DMS153 (cell line): ENCODE measurements at places on chromosomes 4 and X.

DNA sequence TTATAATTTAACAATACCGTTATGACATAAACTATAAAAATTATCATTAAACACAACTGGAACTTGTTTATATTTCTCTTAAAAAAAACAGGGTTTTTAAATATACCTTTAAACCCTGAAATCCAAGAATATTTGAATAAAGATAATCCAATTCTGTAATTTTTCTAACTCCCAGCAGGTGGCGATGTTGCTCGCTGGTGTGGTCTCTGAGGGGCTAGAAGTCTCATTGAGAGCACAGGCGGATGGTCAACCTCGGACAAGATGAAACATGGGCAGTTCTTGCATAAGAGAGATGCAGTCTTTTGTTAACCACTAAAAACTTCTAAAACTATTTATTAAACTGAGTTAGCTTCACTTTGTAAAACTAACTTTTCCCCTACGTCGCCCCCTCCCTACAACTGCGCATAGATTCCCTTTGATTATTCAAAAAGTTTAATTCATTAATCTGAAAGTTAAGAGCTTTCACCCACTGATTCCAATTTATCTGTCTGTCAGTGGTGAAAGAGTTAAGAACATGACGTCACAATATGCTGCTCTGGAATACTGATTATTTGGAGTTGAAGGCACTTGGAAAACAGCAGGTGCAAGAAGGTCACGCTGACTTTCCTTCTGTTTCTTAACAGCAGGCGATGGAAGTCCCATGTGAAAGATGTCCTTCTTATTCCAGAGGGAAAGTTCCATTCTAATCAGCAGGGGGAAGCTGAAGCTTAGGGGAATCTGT lies 29.5 kb downstream of the DMP1 start:
- DNase-seq = no peak

- DNase-seq = no peak
Measured at GRCh38 chr4:54727346-54727745, 69.6 kb downstream of the KIT start.

DNA sequence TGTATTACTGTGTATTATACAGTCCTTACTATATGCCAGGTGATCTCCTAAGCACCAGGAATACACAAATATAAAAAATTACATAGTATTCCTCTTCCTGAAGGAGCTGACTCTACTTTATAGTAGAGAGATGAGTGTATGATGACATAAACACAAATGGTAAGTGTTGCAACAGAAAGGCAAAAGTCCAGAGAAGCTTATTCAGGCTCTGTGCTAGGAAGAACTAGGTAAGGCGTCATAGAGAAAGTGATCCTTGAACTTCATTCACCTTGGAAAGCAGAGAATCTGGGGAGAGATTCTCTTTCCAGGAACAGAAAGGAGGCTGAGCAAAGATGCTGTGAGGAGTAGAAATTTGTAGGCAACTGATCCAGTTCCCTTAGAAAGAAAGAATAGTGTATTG lies 115.0 kb upstream of the KCNIP4 start:
- DNase-seq = no peak

- DNase-seq = no peak
Measured at GRCh38 chrX:48498374-48498809, 10.4 kb upstream of the PORCN start.

GRCh38 chrX:45056428-45057145 lies 144.1 kb downstream of the DIPK2B start:
- DNase-seq = no peak

DNA sequence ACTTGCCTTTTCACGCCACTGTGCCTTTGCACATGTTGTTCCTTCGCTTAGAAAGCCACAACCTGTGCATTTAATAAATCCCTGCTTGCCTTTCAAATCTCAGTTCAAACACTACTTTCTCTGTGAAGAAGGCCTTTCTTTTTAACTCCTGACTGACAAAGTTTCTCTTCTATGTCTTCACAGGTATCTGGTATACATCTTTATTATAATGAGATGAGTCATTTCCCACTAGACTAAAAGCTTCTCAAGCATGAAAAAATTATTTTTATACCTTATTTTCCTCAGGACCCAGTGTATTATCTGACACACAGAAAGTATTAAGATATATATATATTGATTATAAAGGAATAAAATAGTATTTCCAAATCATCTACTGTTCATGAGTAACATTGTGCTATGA lies 189.9 kb downstream of the TBCK start:
- DNase-seq = no peak

DNA sequence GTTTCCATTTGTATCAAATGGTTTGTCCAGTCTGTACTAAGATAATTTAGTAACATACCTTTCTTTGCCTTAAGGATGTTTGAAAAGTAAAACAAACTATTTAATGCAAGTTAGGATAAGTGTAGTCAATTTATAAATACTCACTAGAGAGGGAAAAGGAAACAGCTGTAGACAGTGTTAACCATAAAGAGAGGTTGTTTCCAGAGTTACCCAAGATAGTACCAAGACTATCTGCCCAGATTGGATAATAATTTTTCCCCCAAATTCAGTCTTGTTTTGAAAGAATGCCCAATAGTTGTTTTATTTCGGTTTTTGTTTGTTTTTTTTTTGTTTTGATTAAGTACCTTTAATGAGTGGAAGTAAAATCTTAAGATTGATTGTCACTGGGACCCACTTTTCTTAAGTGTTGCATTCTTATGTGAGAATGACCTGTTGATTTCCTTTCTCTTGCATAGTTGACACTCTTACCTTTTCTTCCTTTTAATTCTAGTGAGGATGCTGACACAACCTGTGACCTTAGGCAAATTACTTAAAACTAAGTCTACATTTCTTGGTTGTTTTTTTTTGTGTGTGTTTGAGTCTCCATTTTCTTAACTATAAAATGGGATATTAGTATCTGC lies 12.8 kb downstream of the AFF1 start:
- DNase-seq = no peak

DNA sequence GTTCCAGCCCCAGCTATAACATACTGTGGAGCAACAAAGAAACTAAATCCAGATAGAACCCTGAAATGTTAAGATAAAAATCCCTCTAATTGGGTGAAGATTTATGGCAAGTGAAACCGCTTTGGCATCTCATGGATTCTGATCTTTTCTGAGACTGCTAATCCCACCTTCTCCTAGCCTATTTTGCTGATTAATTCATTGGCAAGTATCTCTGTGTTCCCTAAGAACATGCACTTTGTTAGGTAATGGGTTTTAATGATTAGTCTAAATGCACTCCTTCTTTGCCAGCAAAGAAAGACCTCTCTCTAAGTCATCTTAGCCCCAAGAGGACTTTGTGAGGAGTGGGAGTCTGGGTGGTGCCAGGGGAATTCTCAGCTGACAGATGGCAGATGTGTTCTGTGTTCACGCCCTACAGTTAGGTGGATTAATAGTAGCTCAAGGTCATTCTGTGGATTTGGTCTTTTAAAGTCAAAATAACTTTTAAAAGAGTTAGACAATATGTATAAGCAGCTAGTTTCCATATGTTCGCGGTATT lies 171.3 kb downstream of the UNC5C start:
- no peak for DNase-seq

GRCh38 chr4:110310795-110311194 lies 112.4 kb upstream of the ELOVL6 start:
- no peak for DNase-seq

- DNase-seq = no peak
Measured at GRCh38 chr4:182928061-182928460, 10.9 kb upstream of the DCTD start.

DNA sequence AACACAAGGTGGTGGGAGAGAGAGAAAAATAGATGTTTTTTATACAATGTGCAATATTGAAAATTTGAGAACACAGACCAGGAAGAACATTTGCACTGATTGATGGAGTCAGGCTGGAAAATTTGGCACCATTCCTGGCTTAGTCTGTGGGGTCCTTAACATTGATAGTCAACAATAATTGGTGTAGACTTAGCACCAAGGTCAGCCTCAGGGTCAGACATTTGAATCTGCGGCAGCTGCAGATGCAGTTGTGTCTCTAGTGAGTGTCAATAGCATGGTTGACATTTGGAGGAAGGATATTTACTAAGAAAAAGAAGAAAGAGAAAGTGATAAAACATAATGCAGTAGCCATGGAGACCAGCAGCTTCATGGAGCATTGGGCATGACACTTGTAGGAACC lies 31.5 kb upstream of the GLRA3 start:
- peak; percentile 79 for DNase-seq

GRCh38 chr4:168710353-168710946 lies 213.6 kb downstream of the PALLD start:
- DNase-seq = no peak

GRCh38 chrX:22533898-22534297 lies 261.2 kb downstream of the CBLL2 start:
- no peak for DNase-seq

- no peak for DNase-seq
Measured at GRCh38 chr4:94758141-94758699, 465 bp downstream of the BMPR1B start.

GRCh38 chr4:58953575-58953974 lies 1843.4 kb upstream of the IGFBP7 start:
- no peak for DNase-seq

- peak; percentile 20 for DNase-seq
Measured at GRCh38 chrX:25523574-25524540, 508.1 kb upstream of the ARX start.

GRCh38 chr4:8468746-8469535 lies 28.4 kb downstream of the TRMT44 start:
- no peak for DNase-seq

DNA sequence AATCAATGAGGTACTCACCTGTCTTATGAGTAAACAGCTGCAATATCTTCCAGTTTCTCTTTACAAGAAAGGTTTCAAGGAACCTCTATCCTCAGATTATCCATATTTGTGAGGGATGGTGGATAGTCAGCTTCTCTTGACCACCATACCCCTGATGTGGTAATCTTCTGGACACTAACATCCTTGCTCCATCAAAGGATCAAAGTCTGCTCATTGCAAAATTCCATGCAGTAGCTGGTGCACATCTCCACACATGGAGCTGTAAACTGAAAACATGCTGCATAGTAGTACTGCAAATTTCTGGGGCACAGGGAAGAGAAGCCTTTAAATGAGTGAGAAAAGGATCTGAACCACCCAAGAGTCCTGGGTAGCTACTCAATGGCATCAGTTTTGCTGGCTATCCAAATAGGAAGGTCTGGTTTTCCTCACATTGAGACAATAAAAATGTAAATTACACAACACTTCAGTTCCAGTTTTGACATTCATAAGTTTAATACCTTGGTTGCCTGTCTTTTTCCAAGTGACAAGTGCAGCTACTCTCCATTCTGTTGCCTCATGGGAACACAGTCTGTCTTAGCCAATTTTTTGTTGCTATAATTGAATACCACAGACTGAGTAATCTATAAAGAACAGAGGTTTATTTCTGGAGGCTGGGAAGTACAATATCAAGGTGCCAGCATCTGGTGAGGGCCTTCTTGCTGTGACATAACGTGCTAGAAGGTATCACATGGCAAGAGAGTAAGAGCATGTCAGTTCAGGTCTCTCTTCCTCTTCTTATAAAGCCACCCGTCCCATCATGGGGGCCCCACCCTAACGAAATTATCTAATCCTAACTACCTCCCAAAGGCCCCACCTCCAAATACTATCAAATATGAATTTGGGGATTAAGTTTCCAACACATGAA lies 34.4 kb upstream of the ARHGEF6 start:
- DNase-seq = no peak

DNA sequence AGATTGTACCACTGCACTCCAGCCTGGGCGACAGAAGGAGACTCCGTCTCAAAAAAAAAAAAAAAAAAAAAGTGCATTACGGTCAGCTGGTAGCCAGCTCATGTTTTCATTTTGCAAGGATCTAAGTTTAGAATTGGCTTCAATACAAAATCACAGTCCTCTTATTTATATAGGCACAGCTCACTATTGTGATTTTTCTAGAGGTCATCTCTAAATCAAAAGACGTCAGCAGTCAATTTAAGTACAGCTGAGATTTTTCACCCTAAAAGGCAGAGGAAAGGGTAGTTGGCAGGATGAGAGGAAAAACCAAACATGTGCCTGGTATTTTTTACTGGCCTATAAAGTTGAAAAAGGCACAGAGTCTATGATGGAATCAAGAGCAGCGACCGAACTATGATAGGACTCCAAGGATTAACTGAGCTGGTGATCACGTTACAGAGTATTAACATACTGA lies 30.8 kb downstream of the ASB5 start:
- DNase-seq = no peak

DNA sequence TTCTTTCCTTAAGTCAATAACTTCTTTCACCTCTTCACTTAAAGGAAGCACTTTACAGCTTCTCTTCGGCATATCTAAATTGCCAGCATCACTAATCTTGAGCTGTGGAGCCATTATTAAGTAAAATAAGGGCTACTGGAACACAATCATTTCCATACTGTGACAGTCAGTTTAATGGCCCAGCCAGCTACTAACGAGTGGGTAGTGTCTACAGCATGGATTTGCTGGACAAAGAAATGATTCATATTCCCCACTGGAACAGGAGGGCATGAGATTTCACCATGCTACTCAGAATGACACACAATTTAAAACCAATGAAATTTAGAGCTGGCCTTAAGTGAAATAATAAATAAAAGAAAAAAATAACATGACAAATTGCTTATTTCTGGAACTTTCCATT lies 72.1 kb downstream of the DDIT4L start:
- no peak for DNase-seq

- peak; percentile 13 for DNase-seq
Measured at GRCh38 chrX:139930916-139931645, 1.8 kb downstream of the ATP11C start.

GRCh38 chr4:1337376-1337831 lies 9.6 kb upstream of the UVSSA start:
- DNase-seq = no peak
